Esophagus muscularis mucosa (tissue), 4 donors: ENCODE measurements at places on chromosomes 11 and 22. TPM values are rescaled to one million over a fixed set of nuclear protein-coding genes. Genes with fewer than 3 reads are reported as not detected.

GRCh38 chr11:99020352-99021225 is at the start of gene CNTN5:
Gene CNTN5 (plus strand): TSS chr11:99020949.
- DNase-seq, result peak; percentile 92
- no peaks in the 10 kb centered on the region for H3K36me3 ChIP-seq

MS4A2 gene
- 0.32 TPM for total RNA-seq

- DNase-seq, result no peak
- H3K4me3 ChIP-seq, result no peak overlapping the region
- peaks cover 16% of the 10 kb centered on the region for H3K36me3 ChIP-seq
- no peaks in the 10 kb centered on the region for H3K4me1 ChIP-seq
Measured at GRCh38 chr11:66497206-66497605, 13.2 kb upstream of the BBS1 start.

DNA sequence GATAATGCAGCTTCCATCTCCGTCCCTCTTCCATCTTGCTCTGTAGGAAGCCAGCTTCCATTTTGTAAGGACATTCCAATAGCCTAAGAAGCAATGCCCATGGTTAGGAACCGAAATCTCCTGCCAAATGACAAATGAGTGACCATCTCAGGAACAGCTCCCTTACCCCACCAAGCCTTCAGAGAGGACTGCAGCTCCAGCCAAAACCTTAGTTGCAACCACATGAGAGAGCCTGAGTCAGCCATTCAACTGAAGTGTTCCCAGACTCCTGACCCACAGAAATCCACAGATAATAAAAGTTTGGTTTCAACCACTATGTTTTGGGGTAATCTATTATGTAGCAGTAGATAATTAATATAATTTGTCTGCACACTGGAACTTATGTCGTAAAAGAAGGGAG is 51.7 kb upstream of the LDLRAD3 start:
- no peak for DNase-seq
- no peak overlapping the region for H3K27ac ChIP-seq
- H3K4me3 ChIP-seq, result no peak overlapping the region
- H3K4me1 ChIP-seq, result no peaks in the 10 kb centered on the region

GRCh38 chr11:35624781-35625180 is 6.5 kb downstream of the FJX1 start:
- no peak overlapping the region for H3K4me3 ChIP-seq
- peaks cover 23% of the 10 kb centered on the region for H3K4me1 ChIP-seq
- no peaks in the 10 kb centered on the region for H3K27me3 ChIP-seq
- no peak for DNase-seq

MRPL23 gene
- total RNA-seq, result 153 TPM

KIAA1671 gene
- 27.0 TPM for total RNA-seq

- no peak overlapping the region for H3K27ac ChIP-seq
- no peaks in the 10 kb centered on the region for H3K36me3 ChIP-seq
- no peaks in the 10 kb centered on the region for H3K4me1 ChIP-seq
- no peak for DNase-seq
- H3K4me3 ChIP-seq, result no peak overlapping the region
Measured at GRCh38 chr11:132692891-132693290, 839.4 kb downstream of the OPCML start.

PAAF1 gene
- 19.6 TPM for total RNA-seq
